ENCODE measurements at places on chromosomes 12 and 14.

- DNase-seq, result no peak
Measured at GRCh38 chr14:100726550-100727085, at the start of gene DLK1. DLK1 (plus strand) TSS chr14:100726892; CDS start chr14:100727069, 177 bp downstream.

DNA sequence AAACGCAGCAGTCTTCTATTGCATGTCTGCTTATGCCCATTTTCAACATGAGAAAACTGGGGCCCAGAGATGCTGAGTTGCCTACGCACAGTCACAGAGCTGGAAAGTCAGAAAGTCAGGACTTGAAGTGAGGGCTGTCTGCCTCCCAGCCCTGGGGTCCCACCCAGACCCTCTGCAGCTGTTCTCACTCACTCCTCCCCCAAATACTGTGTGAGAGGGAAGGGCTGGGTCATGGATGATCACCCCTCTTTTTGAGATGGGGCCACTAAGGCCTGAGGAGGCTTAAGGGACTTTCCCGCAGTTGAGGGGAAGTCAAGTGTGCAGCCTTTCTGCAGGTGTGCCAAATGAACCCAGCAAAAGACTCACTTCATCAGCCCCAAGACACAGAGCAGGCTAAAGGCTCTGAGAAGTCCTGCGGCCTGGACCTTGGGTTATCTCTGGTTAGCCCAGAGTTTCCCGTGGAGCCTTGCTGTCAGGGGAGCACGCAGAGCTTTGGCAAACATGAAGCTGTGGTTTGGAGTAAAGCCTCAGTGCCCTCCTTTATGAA lies 18.7 kb downstream of the DTX1 start:
- no peak for DNase-seq

- DNase-seq, result no peak
Measured at GRCh38 chr12:77047341-77048109, 17.8 kb downstream of the E2F7 start.

DNA sequence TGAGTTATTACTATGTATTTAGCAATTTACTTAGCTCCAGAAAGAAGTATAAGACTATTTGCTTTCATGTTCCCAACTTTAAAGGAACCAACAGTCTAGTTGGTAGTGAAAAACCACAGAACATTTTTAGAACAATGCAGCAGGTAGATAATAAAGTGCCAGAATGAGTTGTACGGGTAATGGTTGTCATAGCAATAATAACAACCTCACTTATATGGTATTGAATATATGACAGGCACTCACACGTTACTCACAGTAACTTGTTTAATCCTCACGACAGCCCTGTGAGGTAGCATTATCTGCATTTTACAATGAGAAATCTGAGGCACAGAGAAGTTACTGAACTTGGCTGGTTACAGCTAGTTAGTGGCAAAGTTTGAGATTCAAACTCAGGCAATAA lies 10.6 kb upstream of the GAPDH start:
- DNase-seq, result no peak

DNA sequence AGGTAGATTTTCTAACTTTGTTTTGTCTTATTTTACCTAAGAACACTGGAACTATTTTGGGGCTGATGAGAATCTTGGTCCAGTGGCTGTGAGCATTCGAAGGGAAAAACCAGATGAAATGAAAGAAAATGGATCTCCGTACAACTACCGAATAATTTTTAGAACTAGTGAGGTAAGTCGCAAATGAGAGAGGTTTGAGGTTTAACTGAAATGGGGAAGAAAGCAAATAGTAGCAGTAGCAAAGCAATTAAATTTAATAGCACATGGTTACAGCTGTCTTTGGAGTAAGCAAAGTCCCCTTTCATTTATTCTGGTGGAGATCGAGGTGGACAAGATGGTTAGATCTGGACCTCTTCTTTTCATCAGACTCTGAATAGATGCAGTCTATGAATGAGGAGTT lies 313.5 kb upstream of the RGS6 start:
- DNase-seq, result no peak

DNA sequence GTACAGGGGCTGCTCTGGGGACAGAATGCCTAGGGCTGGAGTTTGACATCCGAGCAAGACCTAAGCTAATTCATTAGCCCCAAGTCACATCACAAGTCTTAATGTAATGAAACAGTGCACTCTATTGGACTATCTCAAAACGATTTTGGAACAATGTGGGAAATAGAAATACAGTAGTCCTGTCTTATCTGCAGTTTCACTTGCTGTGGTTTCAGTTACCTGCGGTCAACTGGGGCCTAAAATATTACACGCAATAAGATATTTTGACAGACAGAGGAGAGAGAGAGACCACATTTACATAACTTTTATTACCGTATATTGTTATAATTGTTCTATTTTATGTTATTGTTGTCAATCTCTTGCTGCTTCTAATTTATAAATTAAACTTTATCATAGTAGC lies 21.1 kb downstream of the MOAP1 start:
- DNase-seq, result no peak

DNA sequence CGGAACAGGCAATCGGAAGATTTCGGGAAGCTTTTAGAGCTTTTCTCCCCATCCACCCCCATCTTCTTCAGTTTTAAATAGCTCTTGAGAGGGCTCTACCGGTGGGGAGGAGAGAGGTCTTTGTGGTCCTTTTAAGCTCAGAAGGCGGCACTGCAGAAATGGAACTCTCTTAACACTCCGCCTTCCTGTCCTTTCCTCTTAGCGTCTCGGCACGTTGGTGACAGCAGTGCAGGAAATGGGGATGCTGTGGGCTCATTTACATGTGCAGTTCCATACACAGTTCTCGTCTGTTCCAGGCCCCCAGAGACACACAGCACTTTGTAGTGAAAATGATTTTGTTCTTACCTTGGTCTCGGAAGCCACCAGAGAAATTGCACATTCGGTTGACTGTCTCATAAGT lies 50.4 kb upstream of the RIN3 start:
- peak; percentile 34 for DNase-seq

DNA sequence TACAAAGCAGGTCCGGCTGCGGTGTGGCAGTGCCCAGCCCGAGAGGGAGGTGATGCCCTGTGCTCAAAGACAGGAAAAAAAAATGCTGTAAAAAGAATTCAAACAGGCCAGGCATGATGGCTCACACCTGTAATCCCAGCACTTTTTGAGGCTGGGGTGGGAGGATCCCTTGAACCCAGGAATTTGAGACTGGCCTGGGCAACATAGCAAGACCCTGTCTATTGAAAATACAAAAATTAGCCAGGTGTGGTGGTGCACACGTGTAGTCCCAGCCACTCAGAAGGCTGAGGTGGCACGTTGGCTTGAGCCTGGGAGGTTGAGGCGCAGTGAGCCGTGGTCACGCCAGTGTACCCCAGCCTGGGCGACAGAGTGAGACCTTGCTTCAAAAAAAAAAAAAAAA lies 26.4 kb downstream of the DNAH10 start:
- DNase-seq, result no peak

DNA sequence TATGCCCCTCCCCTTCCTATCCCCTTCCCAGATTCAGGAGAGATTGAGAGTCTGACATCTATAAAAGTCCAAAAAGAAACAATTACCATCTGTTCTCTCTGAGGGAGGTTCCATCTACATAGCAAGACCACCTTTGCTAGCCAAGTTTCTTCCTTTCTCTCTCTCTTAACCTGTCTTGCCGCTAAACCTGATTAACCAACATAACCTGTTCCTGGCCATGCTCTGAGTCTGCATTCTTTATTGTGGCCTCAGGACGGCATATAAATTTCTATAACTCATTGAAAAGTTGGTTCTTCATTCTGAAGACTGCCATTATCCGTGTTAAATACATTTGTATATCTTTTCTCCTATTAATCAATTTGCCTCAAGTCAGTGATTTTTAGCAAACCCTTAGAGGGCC lies 594.0 kb downstream of the KCNH5 start:
- no peak for DNase-seq

- no peak for DNase-seq
Measured at GRCh38 chr12:81874586-81874985, 115.4 kb upstream of the PPFIA2 start.

DNA sequence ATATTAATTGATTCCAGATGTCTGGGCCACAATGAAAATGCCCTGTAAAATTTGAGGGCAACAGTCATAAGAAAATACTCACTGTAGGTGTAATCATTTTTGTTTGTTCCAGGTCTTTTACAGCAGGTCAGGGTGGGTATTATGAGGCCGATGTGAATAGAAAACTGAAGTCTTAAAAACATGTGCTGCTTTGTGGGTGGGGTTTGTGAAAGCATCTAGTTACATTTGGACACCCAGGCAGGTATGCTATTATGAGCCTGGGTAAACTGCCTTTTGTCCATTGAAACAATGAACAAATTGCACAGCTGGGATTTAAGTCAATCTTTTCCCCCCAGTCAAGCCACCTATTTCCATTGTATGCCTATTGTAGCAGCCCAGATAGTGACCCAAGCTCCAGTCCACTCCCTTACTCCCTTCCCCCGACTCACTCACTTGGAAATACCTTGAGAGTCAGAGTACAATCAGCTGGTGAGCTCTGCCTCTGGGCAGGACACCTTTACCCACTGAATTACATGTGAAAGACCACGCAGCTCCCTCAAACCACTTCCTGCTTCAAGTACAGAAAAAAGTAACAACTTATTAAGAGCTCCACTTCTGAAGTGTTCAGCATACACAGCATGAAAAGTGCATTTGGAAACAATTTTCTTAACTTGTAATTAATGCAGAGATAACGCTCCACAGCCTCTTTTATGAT lies 1.8 kb downstream of the IGF1 start:
- DNase-seq, result no peak

- DNase-seq, result no peak
Measured at GRCh38 chr12:13340149-13340548, 143.6 kb downstream of the EMP1 start.

DNA sequence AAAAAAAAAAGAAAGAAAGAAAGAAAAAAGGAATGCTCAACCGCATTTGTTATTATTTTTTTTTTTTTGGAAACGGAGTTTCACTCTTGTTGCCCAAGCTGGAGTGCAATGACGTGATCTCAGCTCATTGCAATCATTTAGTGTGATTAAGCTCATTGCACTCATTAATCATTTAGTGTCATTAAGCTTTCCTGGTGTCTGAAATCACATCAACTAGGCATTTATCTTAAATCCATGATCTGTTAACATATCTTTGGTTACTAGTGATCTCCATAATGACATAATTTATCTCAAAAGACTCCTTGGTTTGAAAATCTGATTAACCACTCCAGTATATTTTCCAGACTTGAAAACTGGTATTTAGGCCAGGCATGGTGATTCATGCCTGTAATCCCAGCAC lies 26.3 kb downstream of the ETFBKMT start:
- no peak for DNase-seq

DNA sequence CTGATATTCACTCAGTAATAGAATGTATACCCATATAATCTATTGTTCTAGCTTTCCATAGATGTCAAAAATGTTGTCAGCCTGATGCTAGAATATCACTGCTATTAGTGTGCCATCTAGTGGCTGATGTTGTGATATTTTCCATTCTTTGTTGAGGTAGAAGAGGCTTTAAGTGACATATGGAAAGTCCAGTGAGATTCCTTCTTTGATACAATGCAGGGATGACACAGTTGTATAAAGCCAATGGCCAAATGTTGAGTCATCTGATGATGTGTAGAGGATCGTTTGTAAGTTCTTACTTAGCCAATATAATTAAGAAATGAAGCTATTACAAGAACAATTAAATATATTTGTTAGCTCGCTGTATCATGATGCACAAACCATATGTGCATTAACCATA lies 58.1 kb upstream of the PCED1B start:
- DNase-seq, result no peak

DNA sequence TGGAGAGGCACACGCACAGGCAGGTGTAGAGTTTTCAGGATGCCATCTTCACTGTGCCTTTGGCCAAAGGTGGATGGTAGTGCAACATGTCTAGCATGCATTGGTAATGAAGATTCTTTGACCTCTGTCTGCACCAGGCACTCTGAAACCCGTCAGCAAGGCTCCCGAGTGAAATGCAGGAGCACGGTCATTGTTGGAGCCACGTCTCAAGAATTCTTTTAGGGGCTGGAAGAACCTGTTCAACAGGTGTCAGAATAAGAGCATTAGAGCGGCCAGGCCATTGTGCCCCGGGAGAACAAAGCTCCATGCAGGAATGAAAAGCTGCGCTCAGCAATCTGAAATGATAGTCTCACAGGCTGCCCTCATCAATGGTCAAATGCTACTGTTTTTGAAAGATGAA lies 40.2 kb upstream of the DICER1 start:
- DNase-seq, result no peak
